Activated CD8-positive, alpha-beta memory T cell treated with anti-CD3 and anti-CD28 coated beads for 1 hour (primary cell): ENCODE measurements at places on chromosomes 12 and 14.

- no peak for DNase-seq
Observed at GRCh38 chr12:117118838-117119591, 19.8 kb upstream of the TESC start.

DNA sequence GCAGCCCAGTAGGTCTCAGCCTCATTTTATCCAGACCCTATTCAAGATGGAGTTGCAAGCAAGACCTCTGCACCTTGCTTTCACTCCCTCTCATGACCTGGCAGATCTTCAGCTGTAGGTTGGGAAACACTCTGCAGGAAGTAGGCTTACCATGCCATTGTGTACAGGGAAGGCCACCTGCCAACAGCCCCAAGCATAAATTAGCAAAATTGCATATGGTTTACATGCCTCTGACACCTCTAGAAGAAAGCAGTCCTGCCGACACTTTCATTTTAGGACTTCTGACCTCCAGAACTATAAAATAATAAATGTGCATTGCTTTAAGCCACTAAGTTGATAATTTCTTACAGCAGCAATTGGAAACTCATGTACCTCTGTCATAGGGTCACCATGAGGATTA, 96.9 kb downstream of the SLC15A4 start:
- no peak for DNase-seq

DNA sequence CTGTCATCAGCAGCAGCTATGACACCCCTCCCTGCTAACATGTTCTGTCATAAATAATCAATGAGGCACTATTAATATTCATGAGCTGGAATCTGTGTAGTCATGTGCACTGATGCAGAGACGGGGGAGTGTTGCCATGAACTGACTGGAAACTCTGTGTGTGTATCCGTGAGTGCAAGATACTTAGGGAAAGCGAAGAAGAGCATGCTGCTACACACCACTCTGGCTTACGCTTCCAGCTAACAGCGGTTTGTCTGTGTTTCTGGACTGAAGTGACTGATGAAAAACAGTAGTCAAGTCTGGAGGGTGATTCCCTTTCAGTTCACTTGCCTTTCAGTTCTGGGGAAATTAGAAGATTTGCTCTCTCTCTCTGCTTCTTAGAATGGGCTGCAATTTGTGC, 249.4 kb downstream of the PDZRN4 start:
- no peak for DNase-seq

GRCh38 chr12:53856132-53856531, 82.5 kb upstream of the HOXC13 start:
- no peak for DNase-seq

DNA sequence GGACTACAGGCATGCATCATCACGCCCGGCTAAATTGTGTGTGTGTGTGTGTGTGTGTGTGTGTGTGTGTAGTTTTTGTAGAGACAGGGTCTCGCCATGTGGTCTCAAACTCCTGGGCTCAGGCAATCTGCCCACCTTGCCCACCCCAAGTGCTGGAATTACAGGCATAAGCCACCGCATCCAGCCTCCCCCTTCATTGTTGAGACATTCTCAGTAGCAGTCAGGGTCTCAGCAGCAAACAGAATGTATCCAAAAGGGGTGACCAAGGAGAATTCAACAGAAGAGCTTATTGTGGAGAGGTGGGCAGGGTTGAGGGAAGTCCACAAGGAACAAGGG, 37.3 kb upstream of the PLEKHG6 start:
- DNase-seq = no peak

DNA sequence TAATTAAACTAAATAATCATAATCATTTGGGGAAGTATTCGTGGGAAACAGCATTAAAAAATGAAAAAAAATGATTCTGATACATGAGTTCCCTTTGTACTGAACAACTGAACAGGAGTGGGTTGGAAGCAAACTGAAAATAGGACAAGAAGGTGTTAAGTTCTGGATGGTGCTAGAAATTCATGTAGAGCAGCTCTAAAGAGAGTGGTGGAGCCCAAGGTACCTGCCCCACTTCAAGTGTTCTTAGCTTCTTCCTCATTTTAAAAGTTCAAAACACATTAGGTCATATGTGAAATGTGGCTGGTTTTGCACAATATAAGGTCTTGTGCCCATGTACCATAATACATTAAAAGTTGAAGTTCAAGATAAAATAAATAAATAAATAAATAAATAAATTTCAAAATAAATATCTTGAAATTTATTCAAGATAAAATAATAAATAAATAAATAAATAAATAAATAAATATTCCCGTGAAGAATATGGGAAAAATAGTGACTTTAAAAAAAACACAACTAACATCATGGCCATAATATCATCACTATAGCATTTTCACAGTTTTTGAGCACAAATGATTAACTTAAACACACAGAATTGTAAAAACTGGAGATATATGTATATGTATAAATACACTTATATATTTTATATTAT, 191.5 kb upstream of the PRKD1 start:
- DNase-seq = no peak

DNA sequence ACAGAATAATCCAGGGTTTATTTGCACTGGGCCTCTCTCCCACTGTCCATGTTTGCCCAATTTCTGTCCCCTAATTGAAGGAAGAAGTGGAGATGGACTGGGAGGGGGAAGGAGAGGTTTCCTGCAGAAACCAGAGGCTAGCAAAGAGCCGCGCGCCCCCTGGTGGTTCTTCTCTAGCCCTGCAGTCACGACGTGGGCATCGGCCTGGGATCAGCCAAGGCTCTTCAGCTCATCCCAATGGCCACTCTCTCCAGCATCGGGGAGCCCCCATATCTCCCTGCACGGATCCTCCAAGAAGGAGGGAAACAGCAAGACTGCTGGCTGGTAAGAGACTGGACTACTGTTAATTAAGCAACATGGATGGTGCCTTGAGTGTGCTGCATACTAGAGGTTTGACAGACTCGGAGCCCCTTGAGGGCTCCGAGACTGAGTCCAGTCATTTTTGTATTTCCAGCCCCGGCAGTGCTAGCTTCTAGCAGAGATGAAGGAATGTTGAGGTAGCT, 18.7 kb downstream of the ZBTB39 start:
- no peak for DNase-seq

DNA sequence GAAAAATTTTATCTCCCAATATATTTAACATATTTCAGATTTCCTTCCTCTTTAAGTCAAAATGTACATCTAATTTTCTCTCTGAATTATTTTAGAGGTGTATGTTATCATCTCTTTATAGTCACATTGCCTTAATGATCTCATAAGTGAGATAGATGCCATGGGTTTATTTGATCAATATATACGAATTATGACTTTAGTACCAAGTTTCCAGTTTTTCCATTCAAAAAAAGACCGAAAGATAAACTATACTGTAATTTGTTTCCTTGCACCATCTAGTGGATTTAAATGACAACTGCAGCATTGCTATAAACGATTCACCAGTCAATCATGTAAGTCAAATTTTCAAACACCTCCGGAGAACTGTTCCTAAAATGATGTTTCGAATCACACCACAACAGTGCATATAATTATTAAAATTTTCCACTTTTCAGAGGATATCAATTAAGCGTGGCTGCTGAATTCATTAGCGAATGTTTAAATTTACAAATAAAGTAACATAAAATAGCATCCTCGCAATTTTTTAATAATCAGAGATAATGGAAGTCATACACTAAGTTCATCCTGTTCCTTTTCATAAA, 419 bp upstream of the ATXN7L3B start:
- no peak for DNase-seq

GRCh38 chr12:49853671-49854070, 10.8 kb upstream of the BCDIN3D start:
- DNase-seq = no peak

GRCh38 chr12:2959192-2959504, at the start of gene TEAD4:
Gene TEAD4 (plus strand): TSS chr12:2959397.
- DNase-seq = no peak

DNA sequence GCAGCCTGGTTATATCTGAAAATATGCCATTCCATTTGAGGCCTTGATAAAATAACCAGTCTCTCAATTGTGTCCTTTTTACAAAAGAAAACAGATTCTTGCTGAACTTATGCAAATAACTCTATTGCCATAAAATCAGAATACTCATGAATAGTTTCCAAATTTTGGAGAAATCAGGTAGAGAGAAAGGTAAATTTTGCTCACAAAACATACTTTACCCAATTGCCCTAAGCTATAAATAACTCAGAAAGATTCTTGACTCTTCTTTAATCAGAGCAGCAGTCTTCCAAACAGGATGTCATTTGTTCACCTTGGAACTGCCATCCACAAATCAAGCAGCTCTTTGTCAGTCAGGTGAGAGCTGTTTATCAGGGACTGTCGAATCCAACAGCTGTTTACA, 12.6 kb downstream of the ZNF26 start:
- no peak for DNase-seq

- no peak for DNase-seq
Observed at GRCh38 chr12:15052691-15053090, 79.8 kb downstream of the PDE6H start.

DNA sequence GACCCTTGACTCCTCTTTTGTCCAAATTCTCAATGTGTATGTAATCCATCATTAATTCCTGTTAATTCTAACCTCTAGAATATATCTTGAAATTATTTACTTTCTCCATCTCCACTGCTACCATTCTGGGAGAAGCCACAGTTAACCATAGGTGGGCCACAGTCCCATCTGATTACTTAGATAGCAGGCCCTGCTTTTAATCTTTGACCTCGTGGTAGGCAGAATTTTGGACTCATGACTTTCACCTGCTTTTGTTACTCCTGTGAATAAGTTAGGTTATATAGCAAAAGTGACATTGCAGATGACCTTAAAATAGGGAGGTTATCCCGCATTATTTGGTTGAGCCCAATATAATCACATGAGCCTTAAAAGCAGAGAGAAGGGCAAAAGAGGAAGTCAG, 264.2 kb downstream of the GPHN start:
- DNase-seq = no peak

GRCh38 chr14:69424149-69424923, 25.8 kb downstream of the SLC39A9 start:
- DNase-seq = no peak

GRCh38 chr14:76793956-76794355, 18.7 kb downstream of the ANGEL1 start:
- DNase-seq = no peak

GRCh38 chr14:76293923-76294322, 82.0 kb upstream of the ESRRB start:
- no peak for DNase-seq
